ENCODE measurements at places on chromosomes 16 and 17.

DNA sequence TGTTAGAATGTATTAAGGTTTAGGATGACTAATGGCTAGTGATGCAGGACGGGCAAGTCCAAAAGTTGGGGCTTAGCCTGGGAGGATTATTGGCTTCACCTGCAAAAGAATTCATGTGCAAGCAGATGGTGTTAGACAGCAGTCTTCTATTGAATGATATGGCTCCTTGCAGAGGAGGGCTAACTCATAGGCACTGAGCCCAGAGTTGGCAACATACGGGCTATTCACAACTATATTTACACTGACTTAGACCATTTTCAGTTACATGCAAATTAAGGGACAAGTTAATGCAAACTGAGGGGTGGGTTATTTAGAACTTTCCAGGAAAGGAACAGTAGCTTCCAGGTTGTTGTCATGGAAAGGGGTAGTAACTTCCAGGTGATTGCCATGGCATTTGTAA lies 1017.1 kb upstream of the EEF2KMT start:
- DNase-seq: no peak

DNA sequence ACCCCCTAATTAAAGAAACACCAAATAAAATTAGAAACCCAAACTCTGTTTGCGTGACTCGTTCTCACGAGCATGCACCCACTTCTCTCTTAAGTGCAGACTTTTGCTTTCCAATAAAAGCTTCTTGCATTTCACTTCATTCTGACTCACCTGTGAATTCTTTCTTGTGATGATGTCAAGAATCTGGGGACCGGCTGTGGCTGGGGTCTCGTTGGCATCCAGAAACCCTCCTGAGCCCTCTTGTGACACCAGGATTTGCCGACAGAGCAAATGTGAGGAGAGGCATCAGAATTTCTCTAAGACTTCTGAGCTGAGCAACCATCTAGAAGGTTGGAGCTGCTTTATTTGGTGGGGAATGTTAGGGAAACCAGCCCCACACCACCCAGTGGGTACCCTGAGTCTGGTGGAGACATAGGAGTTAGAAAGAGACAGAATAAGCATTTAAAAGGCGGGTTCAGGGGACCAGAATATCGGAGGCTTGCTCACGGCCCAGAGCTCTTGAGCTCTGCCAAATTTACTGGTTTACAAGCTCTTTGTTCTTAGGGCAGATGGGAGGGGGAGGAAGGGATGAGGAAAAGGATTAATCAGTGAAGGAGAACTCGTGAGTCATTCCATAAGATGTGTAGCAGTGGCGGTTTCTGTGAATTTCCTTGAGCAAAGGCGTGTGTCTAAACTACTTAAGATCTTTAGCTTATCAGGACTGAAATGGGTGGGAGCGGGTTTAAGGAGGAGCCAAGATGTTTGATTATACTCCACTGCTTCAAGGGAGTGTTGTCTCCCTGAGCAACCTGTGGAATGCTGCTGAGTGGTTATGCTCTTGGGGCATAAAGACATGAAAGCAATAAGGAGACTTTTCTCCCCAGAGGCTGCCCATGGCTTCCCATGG lies 24.2 kb upstream of the TMC5 start:
- no peak for DNase-seq

DNA sequence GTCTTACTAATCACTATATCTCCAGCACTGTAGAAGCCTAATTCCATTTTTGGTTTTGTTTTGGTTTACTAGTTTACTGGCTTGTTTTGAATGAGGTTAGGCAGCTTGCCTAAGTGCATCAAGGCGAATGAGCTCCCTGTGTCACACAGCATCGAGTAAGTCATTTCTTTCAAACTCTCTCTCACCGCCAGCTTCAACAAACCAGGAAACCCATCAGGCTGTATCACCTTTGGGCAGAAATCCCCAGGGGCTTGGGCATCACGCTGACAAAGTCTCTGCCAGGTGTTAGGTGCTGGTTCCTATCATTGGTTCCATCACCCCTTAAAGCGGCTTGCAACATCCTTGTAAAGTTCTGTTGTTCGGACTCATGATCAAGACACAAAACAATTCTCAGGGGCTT lies 226.6 kb downstream of the GRIN2A start:
- no peak for DNase-seq

GRCh38 chr17:78143214-78144146 lies 2.7 kb upstream of the C17orf99 start:
- no peak for DNase-seq

GRCh38 chr17:58332778-58333735 lies 4.5 kb upstream of the TSPOAP1 start:
- DNase-seq: peak; percentile 93

DNA sequence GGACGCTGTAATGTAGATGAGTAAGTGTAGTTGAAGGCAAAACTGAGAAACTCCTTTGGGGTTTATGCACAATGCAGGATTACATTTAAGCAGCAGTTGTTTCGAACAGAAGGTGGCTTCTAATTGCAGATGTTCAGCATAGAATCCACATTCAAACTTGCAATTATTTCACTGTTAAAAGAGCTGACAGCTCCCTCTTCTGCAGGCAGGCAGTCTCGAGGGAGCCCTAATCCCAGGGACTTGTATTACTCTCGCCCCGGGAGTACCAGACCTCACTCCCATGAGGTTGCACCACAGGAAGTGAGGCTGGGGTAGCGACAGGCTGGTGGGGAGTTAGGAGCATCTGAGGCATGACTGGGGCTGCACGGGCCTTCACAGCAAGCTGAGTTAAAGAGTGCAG lies 484.3 kb upstream of the EEF2KMT start:
- peak; percentile 78 for DNase-seq

Data from NB4 (cell line).